ENCODE measurements at places on chromosomes 2 and 18. TPM values are rescaled to one million over a fixed set of nuclear protein-coding genes. Genes with fewer than 3 reads are reported as not detected.

DNA sequence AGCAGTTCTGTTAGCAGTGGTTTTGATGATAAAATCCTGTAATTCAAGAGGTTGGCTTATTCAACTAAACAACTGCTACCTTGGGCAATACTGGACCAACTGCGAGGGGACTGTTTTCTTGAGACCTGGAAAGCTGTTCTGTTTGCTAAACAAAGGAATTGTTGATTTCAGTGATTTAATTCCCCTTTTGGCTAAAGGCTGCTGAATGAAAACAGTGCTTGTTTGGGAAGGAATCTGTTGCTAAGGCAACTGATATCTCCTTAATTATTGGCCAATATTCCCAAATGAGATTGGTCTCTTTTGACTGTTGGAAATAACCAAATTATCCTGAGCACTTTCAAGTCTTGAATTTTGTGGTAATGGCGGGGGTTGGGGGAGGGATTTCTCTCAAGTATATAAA is 136.8 kb downstream of the CAMKMT start:
- no peak for DNase-seq

DNA sequence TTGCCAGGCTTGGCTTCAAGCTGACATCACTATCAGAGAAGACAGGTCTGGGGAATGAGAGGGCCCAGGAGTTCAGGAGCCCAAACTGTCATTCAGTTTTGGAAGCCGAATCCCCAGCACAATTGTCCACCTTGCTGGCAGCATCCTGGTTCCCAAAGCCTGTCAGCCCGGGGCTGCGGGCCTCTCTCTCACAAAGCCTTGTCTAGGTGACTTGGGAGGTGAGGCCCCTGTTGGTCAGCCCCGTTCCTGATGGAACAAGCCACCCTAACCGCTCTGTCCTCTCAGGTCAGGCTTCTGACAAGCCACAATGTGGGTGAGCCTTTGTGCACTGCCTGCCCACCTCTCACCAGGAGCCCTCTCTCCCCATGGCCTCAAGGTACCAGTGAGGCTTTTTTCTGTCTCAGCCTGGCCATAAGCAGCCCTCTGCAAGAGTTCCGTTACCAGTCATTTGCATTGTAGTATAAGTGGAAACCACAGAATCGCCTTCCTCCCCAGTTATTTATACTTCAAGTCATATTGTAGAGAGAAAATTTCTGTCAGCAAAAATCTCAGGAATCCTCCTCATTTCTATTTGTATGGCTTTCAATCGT is 100.6 kb downstream of the MSH2 start:
- no peak for DNase-seq

DNA sequence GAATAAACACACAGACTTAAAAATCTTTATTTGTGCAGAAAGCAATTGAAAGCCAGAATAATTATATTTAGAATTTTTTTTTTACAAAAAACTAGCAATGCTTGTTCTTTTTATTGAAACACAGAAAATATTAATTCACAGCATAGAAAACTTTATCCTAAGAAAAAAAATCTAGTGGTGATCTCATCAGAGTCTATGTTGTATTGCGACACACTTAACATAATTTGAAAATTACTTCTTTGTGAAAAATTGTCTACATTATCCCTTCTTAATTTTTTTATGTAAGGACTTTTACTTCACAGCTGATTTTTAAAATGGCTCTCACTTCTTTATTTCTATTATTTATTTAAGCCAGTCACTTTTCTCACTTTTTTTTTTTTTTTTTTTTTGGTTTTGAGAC is 103.4 kb downstream of the LDLRAD4 start:
- DNase-seq: no peak

DNA sequence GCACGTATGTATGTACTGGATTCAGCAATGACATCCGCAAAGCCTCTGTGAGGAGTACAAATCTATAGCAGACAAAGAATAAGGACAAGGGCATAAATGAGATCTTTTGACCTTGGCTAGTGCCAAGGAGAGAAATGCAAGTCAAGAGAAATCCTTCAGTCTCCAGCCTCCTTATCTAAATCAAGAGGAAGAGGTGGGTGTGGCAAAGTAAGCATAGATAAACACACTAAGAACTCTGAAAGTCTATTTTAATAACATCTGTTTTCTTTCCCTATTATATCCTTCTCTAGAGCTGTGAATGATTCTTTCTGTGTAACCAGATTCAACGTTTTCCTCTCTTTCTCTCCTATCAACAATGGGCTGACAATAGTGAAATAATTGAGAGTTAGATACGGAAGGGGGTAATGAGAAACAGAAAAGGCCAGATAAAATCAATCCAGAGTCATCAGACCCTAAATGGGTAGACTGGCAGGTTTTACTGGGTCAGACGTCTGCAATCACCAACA is 118.5 kb upstream of the ZFP36L2 start:
- DNase-seq: no peak

GRCh38 chr2:26172189-26172870 is 558 bp upstream of the GAREM2 start:
- no peak for DNase-seq

- no peak for DNase-seq
Observed at GRCh38 chr18:58392324-58393000, 236.4 kb downstream of the ALPK2 start.

- DNase-seq: no peak
Observed at GRCh38 chr2:45011621-45012602, 2.7 kb upstream of the SIX2 start.

DNA sequence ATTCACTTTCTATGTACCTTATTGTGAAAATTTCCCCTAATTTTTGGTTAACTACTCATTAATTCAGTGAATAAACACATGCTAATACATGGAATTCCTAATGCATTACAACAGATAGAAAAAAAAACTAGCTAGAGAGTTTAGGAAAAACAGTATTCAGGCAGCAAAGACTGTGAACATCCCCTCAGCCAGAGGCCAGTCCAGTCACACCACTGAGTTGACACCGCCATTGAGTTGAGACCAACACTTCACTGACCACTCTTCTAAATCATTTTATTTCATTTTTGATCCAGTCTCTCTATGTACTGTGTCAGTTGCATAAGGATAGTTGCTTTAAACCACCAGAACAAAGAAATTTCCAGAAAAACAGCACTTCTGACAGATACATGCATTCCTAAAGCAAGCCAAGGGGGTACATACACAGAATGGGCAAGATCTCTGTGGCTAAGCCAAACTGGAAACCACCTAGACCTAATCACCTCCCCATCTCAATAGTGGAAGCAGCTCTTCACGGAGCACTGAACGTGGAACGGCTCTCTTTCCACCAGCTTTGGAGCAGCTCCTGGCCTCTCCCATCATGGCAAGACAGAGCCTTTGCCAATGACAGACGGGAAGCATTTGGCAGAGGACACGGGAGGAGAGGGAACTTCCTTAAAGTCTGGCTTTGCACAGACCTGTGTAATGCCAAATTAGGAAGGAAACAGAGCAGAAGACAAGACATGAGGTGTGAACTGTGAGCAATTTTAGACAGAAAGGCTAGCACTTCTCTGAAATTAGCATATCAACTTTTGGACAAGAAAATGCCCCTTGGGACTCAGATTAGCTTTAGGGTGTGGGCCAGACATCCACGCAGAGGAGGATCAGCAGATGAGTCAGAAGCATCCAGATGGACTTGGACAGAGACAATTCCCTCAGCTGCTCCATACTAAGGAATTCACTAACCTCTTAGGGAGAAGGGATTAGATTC is 36.4 kb downstream of the CACNB4 start:
- DNase-seq: no peak

DNA sequence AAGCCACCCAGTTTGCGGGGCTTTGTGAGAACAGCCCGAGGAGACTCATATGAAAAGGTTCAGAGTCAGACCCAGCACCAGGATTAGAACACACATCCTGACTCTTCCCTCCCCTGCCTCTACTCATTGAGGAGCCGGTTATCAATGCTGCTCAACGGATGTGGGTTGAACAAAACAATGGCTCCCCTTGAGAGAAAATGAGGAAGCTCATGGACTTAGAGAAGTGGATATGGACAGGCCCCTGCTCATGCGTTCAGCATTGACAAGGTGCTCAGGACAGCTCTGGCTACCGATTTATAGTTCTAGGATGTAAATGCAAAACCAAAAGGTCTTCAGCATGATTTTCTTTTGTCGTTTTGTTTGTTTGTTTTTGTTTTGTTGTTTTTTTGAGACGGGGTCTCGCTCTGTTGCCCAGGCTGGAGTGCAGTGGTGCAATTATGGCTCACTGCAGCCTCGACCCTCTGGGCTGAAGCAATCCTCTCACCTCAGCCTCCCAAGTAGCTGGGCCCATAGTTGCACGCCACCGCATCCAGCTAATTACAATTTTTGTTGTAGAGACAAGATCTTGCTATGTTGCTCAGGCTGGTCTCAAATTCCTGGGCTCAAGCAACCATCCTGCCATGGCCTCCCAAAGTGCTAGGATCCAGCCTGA is 32.0 kb upstream of the AGAP1 start:
- no peak for DNase-seq

DNA sequence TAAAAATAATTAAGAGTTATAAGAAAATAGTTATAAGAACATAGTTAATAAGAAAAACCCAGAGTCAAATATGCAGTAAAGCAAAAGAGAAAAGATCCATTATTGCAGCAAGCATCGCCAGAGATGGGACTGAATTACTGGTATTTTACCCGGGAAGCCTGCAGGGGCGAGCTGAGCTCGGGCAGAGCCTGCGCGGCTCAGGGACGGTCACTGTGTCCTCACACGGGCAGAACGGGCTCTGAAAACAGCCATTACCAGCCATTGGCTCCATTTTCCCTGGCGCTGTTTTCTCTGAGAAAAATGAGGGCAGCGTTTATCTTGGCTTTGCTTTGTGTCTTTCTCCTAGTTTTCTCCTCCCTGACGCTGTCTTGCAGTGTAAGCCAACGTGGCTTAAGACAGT is 95.3 kb upstream of the ALKAL2 start:
- no peak for DNase-seq

- DNase-seq: no peak
Observed at GRCh38 chr18:5021558-5021957, 175.5 kb downstream of the AKAIN1 start.

GRCh38 chr18:9951022-9951859 is 37.4 kb downstream of the VAPA start:
- DNase-seq: no peak

GRCh38 chr2:108082978-108083377 is 96.7 kb downstream of the SLC5A7 start:
- no peak for DNase-seq

- no peak for DNase-seq
Observed at GRCh38 chr2:213862407-213863076, 548.3 kb upstream of the VWC2L start.

GRCh38 chr2:209986415-209986814 is 16.0 kb upstream of the RPE start:
- DNase-seq: no peak

DNA sequence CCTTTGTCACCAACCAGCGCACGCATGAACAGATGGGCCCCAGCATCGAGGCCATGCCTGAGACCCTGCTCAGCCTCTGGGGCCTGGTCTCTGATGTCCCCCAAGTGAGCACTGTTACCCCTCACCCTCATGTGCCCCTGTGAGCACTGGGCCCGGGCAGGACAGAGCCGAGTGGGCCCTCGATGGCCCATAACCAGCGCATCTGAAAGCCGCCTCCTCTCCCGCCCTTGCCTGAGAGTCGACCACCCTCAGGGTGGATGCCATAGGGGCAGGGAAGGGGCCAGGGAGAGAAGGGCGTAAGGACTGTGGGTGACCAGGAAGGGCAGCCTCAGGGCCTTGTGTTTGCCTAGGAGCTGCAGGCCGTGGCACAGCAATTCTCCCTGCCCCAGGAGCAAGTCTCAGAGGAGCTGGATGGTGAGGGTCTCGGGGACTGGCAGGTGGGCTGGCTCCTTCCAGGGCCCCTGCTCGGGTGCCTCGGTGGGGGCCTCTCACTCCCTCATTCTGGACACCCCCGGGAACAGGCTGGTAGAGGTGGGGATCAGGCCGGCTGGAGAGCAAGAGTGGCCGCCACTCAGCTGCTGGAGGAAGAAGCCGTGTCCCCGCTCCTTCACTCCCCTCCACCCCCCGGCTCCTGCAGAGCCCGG is 2.1 kb downstream of the PROM2 start:
- DNase-seq: no peak

DNA sequence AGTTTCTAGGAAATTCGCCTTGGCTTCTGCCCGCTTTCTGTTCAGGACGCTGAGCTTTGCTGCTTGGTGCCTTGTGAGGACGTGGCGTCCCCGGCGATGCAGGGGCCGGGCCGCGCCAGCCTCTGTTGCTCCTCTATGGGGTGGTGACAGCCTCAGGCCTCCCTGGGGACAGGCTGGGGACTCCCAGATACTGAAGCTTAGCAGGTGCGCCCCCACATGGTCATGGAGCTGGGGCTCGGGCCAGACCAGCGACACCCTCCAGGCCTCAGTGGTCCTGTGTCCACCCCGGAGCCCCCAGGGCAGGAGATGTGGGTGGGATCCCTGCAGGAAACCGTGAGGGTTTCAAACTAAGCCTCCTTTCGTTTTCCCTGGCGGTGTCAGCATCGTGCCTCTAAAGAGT is 29.2 kb downstream of the KCNG2 start:
- no peak for DNase-seq

PLEKHH2 gene
- 0.28 TPM for total RNA-seq

SH3BP4 gene
- 1.0 TPM for total RNA-seq

AQP12B gene
- total RNA-seq: not detected

UNC80 gene
- not detected for total RNA-seq

REV1 gene
- 34.7 TPM for total RNA-seq

CYRIA gene
- total RNA-seq: 54.8 TPM

TPO gene
- not detected for total RNA-seq

RGPD4 gene
- total RNA-seq: not detected

LCT gene
- not detected for total RNA-seq

CELF4 gene
- total RNA-seq: not detected

ZAP70 gene
- total RNA-seq: 883 TPM

NETO1 gene
- not detected for total RNA-seq

ADAM23 gene
- 1.6 TPM for total RNA-seq

SERPINB7 gene
- total RNA-seq: not detected

EGR4 gene
- 1.1 TPM for total RNA-seq

RAD51AP2 gene
- total RNA-seq: not detected

LDAH gene
- total RNA-seq: 14.5 TPM

TIMM21 gene
- total RNA-seq: 17.3 TPM

Measured in natural killer cell (primary cell).